ENCODE measurements at places on chromosomes 7 and 10. TPM values are rescaled to one million over a fixed set of nuclear protein-coding genes. Genes with fewer than 3 reads are reported as not detected.

DNA sequence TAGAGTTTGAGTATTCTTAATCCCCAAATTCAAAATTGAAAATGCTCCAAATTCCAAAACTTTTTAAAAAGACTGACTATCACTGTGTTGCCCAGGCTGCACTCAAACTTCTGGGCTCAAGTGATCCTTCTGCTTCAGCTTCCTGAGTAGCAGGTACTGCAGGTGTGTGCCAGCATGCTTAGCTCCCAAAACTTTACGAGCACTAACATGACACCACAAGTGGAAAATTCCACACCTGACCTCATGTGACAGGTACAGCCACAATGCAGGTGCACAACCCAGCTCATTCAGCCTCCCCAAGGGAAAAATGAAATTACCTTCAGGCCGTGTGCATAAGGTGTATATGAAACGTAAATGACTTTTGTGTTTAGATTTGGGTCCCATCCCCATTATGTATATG, 16.5 kb downstream of the CDC123 start:
- no peak for DNase-seq

GRCh38 chr10:129323879-129324278, 143.2 kb upstream of the MGMT start:
- no peak for DNase-seq

Gene ELAPOR2
- 2.4 TPM for total RNA-seq

GRCh38 chr7:1176891-1177373, 16.9 kb upstream of the ZFAND2A start:
- peak; percentile 71 for DNase-seq

Gene GOLGA7B
- total RNA-seq = 0.34 TPM

DNA sequence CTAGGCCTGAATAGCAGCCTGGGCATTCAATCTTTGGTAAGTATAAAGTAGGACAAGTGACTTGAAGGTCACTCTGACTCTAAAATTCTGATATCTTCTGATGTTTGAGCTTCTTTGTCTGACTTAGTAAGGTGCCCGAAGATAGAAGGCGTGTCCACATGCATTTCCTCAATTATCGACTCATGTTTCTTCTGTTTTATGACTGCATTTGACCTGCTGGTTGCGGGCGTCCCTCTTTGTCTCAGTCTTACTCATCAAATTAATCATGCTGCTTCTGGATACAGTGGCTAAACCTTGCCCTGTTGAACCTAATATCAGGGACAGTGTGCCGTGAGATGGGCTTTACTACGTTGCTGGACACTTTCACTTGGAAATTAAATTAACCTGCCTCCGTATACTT, 534.1 kb downstream of the SDK1 start:
- DNase-seq = no peak

Data from activated T-helper 2 cell treated with anti-CD3 and anti-CD28 coated beads, Interferon-gamma antibody, Interleukin-2, Interleukin-4, amounts not matched to agents 10 μg/mL and 5 μg/mL and 100 μg/mL, durations not matched to agents 14 hours and 24 hours and 36 hours (primary cell).